ENCODE measurements at places on chromosomes 2 and 18. TPM values are rescaled to one million over a fixed set of nuclear protein-coding genes. Genes with fewer than 3 reads are reported as not detected.

- DNase-seq, result peak; percentile 28
Observed at GRCh38 chr2:72973566-72974435, 56.5 kb downstream of the EMX1 start.

GRCh38 chr2:123935405-123935804, 89.7 kb upstream of the CNTNAP5 start:
- DNase-seq, result no peak

GRCh38 chr2:226720948-226721347, 78.7 kb downstream of the IRS1 start:
- DNase-seq, result no peak

DNA sequence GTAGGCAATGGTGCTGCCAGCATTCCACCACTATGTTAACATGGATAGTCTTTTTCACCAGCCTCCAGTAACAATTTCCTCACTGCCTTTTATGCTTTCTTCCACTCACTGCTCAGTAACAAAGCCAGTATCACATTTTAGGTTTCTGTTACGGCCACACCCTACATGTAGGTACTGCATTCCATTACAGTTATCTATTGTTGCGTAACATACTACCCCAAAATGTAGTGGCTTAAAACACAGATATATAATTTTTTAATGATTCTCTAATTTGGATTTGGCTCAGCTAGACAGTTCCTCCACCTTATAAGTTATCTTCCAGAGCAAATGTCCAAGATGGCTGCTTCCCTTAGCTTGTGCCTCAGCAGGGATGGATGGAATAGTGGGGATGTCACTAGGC, 498.7 kb upstream of the ACVR2A start:
- DNase-seq, result no peak

Gene ANKRD30BL
- total RNA-seq, result 0.22 TPM

Gene NLRC4
- total RNA-seq, result 0.40 TPM

GRCh38 chr2:63740943-63741342, 100.8 kb upstream of the UGP2 start:
- peak; percentile 9 for DNase-seq

DNA sequence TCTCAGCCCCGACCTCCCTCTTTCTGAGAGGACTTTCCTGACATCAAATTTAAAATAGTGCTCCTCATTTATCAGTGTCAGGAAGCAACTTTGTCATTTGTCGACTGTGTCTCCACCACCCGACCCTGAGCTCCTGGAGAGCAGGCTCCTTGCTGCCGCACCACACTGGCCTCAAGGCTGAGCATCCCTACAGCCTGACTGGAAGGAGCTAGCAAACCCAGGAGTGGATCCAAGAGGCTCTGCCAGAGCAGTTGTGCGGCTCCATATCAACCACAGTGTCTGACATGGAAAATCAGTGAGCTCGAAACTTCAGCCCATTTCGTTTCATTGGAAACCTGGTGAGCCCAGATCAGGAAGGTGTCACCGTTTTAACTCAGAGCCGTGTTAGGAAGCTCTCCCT, 125.2 kb downstream of the PTGR3 start:
- no peak for DNase-seq

Gene GNAL
- 1.7 TPM for total RNA-seq

DNA sequence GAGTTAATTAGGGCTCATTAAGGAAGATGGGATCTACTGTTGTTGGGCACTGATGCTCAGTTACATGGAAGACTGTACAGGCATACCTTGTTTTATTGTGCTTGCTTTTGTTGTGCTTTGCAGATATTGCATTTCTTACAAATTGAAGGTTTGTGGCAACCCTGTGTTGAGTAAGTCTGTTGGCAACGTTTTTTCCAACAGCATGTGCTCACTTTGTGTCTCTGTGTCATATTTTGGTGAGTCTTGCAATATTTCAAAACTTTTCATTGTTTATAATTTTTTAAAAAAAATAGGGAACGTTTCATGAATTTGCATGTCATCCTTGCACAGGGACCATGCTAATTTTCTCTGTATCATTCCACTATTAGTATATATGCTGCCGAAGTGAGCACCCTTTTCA, 15.6 kb downstream of the PHLPP1 start:
- DNase-seq, result no peak

Gene KATNAL2
- total RNA-seq, result 5.0 TPM

- DNase-seq, result no peak
Observed at GRCh38 chr2:48221846-48222516, 308.0 kb upstream of the STON1 start.

DNA sequence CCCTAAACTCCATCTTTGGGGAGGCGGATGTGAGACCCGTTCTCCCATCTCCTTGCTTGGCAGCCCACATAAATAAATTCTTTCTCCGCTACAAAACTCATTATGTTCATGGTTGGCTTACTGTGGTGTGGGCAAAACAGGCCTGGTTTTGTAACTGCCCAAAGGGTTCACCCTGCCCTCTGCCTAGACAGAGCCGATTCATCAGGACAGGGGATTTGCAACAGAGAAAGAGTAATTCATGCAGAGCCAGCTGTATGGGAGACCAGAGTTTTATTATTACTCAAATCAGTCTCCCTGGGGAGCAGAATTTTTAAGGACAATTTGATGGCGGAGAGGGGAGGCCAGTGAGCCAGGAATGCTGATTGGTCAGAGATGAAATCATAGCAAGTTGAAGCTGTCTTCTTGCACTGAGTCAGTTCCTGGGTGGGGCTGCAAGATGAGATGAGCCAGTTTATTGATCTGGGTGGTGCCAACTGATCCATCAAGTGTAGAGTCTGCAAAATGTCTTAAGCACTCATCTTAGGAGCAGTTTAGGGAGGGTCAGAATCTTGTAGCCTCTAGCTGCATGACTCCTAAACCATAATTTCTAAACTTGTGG, 8.4 kb upstream of the RNF125 start:
- DNase-seq, result no peak

DNA sequence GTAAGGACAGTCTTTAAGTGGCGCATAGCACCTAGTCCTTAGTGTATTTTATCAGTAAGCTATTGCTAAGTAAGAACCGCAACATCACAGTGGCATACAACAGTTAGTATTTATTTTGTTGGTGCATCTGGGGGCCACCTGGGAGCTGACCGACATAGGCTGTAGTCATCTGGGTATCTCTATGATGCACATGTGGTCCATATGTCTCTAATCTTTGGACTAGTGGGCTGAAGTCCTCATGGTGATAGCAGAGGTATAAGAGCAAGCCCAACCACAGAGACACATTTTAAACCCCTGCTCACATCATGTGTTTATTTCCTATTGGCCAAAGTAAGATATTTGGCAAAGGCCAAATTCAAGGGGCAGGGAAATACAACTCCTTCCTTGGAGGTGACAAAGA, 2.9 kb downstream of the CAMKMT start:
- DNase-seq, result no peak
